ENCODE measurements at places on chromosomes 16 and 17.

GRCh38 chr17:17754719-17755686 is 73.7 kb downstream of the RAI1 start:
- no peak for DNase-seq

DNA sequence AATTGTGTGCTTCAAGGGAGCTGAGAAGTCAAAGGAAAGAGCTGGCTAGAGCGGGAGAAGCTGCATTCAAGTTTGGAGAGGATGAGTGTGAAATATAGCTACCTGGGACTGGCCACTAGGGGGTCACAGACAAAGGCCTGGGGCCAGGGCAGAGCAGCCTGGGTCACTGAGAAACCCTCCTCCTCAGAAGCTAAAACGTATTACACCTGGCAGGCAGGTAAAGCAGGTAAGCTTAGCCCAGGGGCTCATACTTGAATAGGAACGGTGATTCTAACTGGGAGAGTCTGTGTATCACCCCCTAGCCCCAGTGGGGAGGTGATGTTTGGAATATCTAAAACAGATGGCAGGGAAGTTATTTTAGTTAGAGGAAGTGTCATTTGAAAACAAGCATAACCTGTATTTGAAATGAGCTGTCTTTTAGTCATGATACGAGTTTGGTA is 6.8 kb downstream of the KRT37 start:
- DNase-seq = no peak

- DNase-seq = no peak
Observed at GRCh38 chr16:22262460-22262859, 34.7 kb upstream of the POLR3E start.

- no peak for DNase-seq
Observed at GRCh38 chr16:47886631-47887415, 269.0 kb downstream of the ABCC12 start.

GRCh38 chr16:88969361-88969831 is 7.6 kb downstream of the CBFA2T3 start:
- DNase-seq = no peak

- no peak for DNase-seq
Observed at GRCh38 chr17:35083071-35083470, 19.6 kb upstream of the RFFL start.

DNA sequence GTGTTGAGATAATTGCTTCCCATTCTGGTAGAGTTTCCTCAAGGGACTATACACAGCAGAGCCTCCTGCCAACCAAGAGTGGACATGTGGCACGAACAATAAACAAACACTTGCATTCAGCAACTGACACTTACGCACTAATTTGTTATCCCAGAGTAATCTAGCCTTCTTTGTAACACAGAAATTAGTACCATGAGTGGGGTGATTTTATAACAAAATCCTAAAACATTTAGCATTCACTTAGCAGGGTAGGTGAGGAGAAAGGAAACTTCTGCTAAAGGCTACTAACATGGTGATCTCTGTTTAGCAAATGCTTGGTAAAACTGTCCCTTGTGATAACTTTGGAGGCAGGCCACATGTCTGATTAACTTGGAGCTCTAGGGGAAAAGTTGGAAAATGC is 325.2 kb downstream of the HS3ST4 start:
- DNase-seq = no peak
